ENCODE measurements at places on chromosomes 11 and 22. TPM values are rescaled to one million over a fixed set of nuclear protein-coding genes. Genes with fewer than 3 reads are reported as not detected.

Gene FZD4
- 17.4 TPM for total RNA-seq

Gene PPFIBP2
- total RNA-seq, result 22.0 TPM

Gene TNNT3
- total RNA-seq, result 12.1 TPM

Gene OR52A1
- not detected for total RNA-seq

Gene PANX2
- total RNA-seq, result 3.3 TPM

GRCh38 chr11:32902089-32902665 is 9.6 kb downstream of the QSER1 start:
- no peak overlapping the region for H3K27ac ChIP-seq
- no peaks in the 10 kb centered on the region for H3K27me3 ChIP-seq
- no peaks in the 10 kb centered on the region for H3K36me3 ChIP-seq
- DNase-seq, result no peak
- H3K4me1 ChIP-seq, result no peaks in the 10 kb centered on the region

DNA sequence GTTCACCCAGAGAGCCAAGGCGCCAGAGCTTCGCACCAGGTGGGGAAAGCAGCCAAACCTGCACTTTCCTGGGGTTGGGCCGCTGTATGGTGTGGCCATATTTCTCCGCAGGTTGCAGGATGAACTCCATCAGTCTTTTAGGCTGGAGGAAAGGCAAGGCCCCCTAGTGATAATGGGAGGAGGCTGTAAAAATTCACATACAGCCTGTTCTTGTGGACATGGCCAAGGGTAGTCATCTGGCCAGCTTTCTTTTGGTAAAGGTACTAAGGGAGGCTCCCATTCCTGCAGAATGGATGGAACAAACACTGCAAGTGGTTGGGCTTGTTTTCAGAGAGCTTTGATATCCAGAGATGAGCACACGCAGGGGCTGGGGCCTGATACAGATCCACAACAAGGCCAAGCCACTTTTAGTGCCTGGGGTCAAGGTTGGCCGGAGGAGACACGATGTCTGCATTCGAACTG is 29.6 kb downstream of the C22orf31 start:
- H3K36me3 ChIP-seq, result no peaks in the 10 kb centered on the region
- H3K27ac ChIP-seq, result peak overlapping the region; percentile 89
- no peak for DNase-seq
- H3K27me3 ChIP-seq, result no peaks in the 10 kb centered on the region
- peaks cover 32% of the 10 kb centered on the region for H3K4me1 ChIP-seq
- no peak overlapping the region for H3K4me3 ChIP-seq

DNA sequence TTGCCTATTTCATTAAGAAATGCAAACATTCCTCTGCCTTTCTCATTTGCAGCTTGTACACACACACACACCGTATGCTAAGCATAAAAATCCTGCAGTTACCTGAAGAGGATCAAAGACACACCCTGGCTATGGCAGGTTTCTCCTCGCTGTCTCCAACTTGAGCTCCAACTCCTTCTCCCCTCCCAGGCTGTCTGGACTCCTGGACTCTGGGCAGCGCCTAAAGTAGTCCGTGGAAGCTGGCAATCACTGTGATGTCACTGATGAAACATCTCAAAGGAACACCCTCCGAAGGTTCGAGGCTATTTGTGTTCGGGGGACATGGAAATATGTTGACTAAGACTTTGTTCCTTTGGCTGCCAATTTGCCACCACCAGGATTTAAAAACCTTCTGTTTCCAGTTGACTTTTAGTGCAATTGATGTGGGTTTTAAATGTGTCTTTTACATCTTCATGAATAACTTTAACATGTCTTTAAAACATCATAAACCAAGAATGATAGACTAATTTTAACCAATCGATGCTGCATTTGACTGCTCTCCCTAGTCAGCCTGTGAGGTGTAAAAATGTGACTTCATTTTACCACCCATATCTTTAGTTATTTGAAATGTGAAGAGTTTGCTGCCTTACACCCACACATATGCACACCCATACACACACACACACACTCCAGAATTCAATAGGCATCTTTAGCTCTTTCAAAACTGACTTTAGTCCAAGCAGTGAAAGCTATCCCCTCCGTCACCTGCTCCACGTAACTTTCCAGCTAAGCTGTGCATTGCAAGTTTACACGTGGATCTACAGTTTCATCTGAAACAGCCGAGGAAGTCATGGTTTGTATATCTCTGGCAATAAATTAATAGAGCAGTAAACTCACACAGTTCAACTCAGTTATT is at the start of gene SLN:
TSS of gene SLN (minus strand) at position 196 of the 895 bp plus-strand sequence.
- H3K27me3 ChIP-seq, result no peaks in the 10 kb centered on the region
- peak; percentile 63 for DNase-seq
- no peak within 1 kb of the TSS for H3K4me3 ChIP-seq
- no peak within 1 kb of the TSS for H3K27ac ChIP-seq
- H3K4me1 ChIP-seq, result peaks cover 4% of the 10 kb centered on the region

- H3K36me3 ChIP-seq, result peaks cover 2% of the 10 kb centered on the region
- H3K4me1 ChIP-seq, result peaks cover 5% of the 10 kb centered on the region
- H3K4me3 ChIP-seq, result no peak overlapping the region
- no peak overlapping the region for H3K27ac ChIP-seq
These were observed 139.2 kb downstream of the CCDC81 start for GRCh38 chr11:86513746-86514373.

DNA sequence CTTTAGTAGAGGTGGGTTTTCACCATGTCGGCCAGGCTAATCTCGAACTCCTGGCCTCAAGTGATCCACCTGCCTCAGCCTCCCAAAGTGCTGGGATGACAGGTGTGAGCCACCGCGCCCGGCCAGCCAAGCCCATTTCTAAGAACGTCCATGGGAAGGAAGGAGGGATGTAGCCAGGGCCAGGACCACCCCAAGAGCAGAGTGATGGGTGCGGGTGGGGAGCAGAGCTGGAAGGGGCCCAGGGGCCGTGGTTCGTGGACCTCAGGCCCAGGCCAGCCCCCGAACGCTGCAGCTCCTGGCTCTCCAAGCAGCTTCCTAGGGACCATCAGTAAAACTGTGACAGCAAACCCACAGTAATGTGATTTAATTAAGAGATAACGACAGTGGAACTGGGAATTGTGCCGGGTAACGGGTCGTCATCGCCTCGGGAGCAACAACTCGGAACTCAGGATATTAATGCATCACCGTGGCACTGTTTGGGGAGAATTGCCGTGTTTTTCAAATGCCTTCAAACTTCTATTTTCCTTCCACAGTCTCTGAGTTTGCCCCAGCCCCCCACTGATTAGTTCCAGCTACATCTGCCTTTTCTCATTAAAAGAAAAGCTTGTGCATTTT is 74.3 kb downstream of the BRD1 start:
- H3K4me3 ChIP-seq, result no peak overlapping the region
- H3K36me3 ChIP-seq, result no peaks in the 10 kb centered on the region
- no peak overlapping the region for H3K27ac ChIP-seq
- peaks cover 32% of the 10 kb centered on the region for H3K4me1 ChIP-seq
- DNase-seq, result no peak

- no peaks in the 10 kb centered on the region for H3K36me3 ChIP-seq
- H3K27ac ChIP-seq, result no peak overlapping the region
- no peak overlapping the region for H3K4me3 ChIP-seq
- DNase-seq, result peak; percentile 54
These were observed 185.2 kb downstream of the CSNK2A3 start for GRCh38 chr11:11167806-11168205.

DNA sequence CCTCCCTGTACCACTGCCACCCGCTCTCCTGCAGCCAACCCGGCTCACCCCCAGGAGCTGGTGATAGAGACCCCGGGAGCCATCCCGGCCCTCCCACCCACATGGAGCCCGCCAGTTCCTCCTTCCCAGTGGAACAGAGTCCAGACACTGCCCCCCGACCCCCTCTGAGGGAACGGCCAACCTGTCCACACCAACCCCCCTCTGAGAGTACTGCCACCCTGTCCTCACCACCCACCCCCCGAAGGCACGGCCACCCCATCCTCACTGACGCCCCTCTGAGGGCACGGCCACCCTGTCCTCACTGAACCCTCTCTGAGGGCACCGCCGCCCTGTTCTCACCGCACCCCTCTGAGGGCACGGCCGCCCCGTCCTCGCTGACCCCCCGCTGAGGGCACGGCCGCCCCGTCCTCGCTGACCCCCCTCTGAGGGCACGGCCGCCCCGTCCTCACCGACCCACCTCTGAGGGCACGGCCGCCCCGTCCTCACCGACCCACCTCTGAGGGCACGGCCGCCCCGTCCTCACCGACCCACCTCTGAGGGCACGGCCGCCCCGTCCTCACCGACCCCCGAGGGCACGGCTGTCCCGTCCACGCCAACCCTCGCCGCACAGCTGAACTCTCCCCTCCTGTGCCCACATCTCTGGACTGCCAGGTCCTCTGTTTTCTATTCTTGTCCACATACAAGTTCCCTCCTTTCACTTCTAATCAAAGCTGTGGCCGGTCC is 18.0 kb downstream of the TOLLIP start:
- peaks cover 5% of the 10 kb centered on the region for H3K4me1 ChIP-seq
- H3K27ac ChIP-seq, result no peak overlapping the region
- peaks cover 81% of the 10 kb centered on the region for H3K36me3 ChIP-seq
- no peak for DNase-seq
- no peak overlapping the region for H3K4me3 ChIP-seq

DNA sequence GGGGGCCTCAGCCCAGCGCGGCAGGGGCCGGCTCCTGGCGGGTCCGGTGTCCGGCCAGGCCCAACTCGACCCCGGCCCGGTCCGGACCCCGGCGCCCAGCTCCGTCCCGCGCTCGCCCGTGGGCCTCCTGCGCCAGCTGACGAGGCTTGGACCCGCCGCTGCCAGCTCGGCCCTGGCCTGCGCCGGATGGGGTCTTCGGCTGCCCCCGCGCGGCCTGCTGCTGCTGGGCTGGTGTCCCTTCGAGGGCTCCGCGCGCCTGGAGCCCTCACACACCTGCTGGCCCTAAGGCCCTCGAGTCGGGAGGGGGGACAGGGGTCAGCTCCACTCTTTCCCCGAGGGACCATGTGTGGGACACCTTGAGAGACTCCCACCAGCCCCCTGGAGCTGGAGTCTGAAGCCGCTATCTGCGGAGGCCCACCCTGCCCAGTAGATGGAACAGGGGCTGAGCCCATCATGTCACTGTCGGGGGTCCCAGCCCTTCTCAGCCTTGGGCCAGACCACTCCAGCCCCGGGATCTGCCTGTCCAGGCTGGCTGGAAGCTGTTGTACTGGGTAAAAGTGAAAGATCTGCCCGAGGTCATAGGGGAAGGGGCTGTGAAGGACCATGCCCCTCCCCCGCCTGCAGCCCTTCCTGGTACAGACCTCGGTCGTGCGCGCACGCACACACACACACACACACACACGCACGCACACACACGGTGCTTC is 768 bp upstream of the CDKN1C start:
- DNase-seq, result peak; percentile 80
- peak overlapping the region; percentile 61 for H3K27ac ChIP-seq
- H3K36me3 ChIP-seq, result peaks cover 15% of the 10 kb centered on the region
- H3K27me3 ChIP-seq, result no peaks in the 10 kb centered on the region
- H3K4me1 ChIP-seq, result peaks cover 65% of the 10 kb centered on the region

- no peaks in the 10 kb centered on the region for H3K27me3 ChIP-seq
- no peak overlapping the region for H3K27ac ChIP-seq
- DNase-seq, result no peak
- no peak overlapping the region for H3K4me3 ChIP-seq
- H3K36me3 ChIP-seq, result peaks cover 14% of the 10 kb centered on the region
- H3K4me1 ChIP-seq, result peaks cover 13% of the 10 kb centered on the region
These were observed 89.5 kb downstream of the TBC1D22A start for GRCh38 chr22:46851941-46852340.

GRCh38 chr11:110525883-110526282 is 96.1 kb downstream of the FDX1 start:
- H3K4me3 ChIP-seq, result no peak overlapping the region
- H3K27me3 ChIP-seq, result no peaks in the 10 kb centered on the region
- no peaks in the 10 kb centered on the region for H3K36me3 ChIP-seq
- H3K27ac ChIP-seq, result no peak overlapping the region
- peaks cover 10% of the 10 kb centered on the region for H3K4me1 ChIP-seq
- DNase-seq, result no peak

DNA sequence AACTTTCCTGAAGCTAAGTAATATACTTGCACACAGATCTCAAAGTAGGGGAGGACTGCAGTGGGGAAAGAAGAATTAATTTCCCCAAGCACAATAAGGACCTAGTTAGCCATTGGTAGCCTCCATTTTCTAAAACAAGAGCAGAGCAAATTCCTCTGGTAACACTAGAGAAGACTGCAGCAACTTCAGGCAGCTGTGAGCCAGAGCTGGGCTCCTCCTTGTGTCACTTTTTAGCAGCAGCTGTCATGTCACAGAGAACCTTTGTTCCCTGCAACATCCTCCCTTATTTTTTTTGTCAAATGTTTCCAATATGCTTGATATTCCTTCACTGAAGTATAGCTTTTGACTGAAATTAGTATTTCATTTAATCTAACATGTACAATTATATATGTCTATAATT is 54.4 kb downstream of the RRAS2 start:
- no peak overlapping the region for H3K4me3 ChIP-seq
- H3K36me3 ChIP-seq, result no peaks in the 10 kb centered on the region
- DNase-seq, result no peak
- H3K27ac ChIP-seq, result no peak overlapping the region
- no peaks in the 10 kb centered on the region for H3K27me3 ChIP-seq

GRCh38 chr22:44669561-44669976 is 32.4 kb upstream of the PRR5 start:
- peak overlapping the region; percentile 50 for H3K4me3 ChIP-seq
- peaks cover 46% of the 10 kb centered on the region for H3K4me1 ChIP-seq
- no peak for DNase-seq
- no peak overlapping the region for H3K27ac ChIP-seq
- no peaks in the 10 kb centered on the region for H3K27me3 ChIP-seq

GRCh38 chr11:10325277-10326011 is 20.6 kb downstream of the ADM start:
- H3K27ac ChIP-seq, result peak overlapping the region; percentile 61
- H3K27me3 ChIP-seq, result no peaks in the 10 kb centered on the region
- H3K4me3 ChIP-seq, result no peak overlapping the region
- H3K4me1 ChIP-seq, result peaks cover 9% of the 10 kb centered on the region
- no peaks in the 10 kb centered on the region for H3K36me3 ChIP-seq

DNA sequence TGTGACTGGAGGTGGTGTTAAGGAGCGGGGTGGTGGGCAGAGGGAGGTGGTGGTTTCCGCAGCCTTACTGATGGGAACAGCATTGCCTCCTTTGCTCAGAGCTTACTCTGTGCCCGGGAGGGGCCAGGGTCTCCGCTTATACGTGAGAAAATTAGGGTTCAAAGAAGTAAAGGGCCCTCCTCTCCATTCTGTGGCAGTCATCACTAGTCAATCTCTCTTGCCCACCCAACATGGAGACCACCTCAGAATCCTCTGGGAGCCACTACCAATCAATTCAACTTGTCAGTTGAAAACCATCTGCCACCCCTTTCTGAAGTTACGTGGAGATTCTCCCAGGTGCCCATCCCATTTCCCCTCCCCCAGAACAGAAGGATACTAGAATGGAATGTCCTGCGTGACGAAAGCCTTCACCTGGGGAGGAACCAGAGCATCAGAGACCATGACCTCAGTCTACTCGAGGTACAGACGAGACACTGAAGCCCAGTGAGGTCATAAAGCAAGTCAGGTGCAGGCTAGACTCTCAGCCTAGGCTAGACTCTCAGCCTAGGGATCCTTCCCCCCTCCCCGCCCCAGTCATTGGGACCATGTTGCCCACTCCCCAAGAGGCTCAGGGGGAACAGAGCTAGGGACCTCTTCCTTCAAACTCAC is 2.0 kb downstream of the SELENOM start:
- peaks cover 34% of the 10 kb centered on the region for H3K36me3 ChIP-seq
- DNase-seq, result no peak
- H3K4me1 ChIP-seq, result peaks cover 31% of the 10 kb centered on the region
- H3K27ac ChIP-seq, result no peak overlapping the region
